ENCODE measurements at places on chromosomes 16 and 17.

DNA sequence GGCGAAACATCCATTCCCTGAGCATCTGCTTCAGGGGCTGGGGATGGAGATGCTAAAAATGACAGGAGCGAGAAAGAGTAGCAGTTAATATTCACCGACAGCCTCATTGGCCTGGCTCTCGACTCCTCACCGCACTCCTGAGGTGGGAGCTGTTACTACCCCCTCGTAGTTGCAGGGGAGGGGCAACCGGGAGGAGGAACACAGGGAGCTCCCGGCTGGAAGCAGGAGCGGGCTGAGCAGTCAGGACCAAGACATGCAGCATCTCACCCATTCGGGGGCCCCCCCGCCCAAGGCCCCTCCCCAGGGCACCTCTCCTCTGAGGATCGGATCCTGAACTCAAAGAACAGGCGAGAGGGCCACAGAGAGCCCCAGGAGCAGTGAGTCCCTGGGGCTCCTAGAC is 4.5 kb upstream of the ACSF3 start:
- DNase-seq = no peak

DNA sequence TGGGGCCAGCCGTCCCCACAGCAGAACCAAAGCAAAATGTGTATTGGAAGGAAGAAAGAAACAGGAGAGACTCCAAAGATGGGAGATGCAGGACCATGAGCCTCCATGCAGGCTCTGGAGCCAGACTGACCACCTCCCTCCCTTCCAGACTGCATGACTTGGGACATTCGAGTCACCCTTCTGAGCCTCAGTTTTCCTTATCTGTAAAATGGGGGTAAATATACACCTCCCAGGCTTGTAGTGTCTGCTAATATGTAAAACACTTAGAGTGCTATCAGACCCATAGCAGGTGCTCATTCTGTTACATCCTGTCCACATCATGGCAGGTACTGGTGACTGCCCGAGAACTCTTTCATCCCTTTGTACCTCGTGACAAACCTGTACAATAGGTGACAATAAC is 370.8 kb downstream of the SNX29 start:
- no peak for DNase-seq

GRCh38 chr17:40333781-40334448 is 24.9 kb downstream of the RARA start:
- no peak for DNase-seq

DNA sequence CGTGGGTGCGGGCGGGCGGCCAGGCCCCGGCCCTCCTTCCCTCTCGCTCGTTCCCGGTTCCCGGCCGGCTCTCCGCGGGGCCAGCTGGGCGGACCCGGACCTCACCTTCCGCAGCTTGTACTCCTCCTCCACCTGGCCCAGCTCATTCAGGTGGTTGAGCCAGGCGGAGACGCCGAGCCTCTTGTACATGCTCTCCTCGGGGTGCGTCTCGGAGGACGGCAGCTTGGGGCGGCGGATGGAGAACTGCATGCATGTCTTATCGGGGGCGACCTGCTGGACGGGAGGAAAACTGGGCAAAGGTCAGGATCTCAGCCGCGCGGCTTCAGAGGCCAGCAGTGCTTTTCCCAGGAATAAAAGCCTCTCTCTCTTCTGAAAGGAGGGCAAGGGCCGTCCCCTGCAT is 85.4 kb downstream of the TBC1D16 start:
- no peak for DNase-seq

- DNase-seq = no peak
Observed at GRCh38 chr17:3897731-3898130, 4.9 kb upstream of the CAMKK1 start.

GRCh38 chr16:88063211-88063773 is 112.1 kb downstream of the BANP start:
- peak; percentile 74 for DNase-seq

DNA sequence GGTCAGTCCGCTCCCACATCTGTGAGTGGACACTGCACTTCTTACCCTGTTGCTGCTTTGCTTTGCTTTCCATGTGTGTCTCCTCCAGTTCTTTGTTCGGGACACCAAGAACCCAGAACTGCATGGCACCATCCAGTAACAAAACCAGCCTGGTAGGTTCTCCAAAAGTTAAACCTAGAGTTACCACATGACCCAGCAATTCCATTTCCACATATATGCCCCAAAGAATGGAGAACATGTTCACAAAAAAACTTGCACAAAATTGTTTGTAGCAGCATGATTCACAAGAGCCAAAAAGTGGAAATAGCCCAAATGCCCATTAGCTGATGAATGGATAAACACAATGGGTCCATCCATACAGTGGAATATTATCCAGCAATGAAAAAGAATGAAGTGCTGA is 10.3 kb upstream of the CCL22 start:
- DNase-seq = no peak

DNA sequence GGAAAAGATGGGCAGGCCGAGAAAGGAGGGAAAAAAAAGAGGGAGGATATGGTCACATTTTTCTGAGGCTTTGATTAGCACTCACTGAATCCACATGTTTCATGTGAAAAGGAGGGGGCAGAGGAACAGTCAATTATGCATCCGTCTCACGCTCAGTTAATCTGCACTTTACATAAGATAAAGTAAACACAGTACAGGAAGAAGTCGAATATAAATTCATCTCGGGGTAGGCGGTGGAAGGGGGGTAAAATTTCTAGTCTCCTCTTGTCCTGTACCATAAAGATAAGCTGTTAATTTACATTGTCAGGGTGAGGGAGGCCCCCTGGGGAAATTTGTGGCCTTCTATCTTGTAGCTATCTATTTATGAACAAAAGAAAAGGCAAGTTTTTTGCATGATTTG is 73.1 kb upstream of the CES5A start:
- no peak for DNase-seq

GRCh38 chr16:36336-36984 is 16.9 kb downstream of the POLR3K start:
- no peak for DNase-seq

DNA sequence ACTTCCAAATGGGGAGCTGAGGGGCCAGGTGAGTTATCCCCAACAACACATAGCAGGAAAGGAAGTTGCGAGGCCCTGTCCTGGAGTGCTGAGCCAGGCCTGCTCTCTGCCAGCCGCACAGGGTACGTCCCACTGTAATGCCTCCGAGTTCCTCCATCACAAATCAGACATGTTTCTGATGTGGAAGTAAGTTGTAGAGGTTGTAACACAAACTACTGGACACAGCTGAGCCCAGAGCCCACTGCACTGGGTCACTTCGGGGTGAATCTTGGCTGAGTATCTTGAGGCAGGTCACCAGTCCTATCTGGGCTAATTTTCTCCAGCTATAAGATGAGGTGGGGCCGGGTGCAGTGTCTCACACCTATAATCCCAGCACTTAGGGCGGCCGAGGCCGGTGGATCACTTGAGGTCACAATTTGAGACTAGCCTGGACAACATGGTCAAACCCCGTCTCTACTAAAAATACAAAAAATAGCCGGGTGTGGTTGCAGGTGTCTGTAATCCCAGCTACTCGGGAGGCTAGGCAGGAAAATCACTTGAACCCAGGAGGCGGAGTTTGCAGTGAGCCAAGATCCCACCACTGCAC is 100.8 kb upstream of the CDH5 start:
- no peak for DNase-seq

GRCh38 chr16:77890075-77890474 is 101.7 kb downstream of the VAT1L start:
- DNase-seq = no peak

GRCh38 chr16:62102588-62102987 is 66.3 kb upstream of the CDH8 start:
- DNase-seq = no peak

GRCh38 chr17:12898110-12898509 is 108.8 kb downstream of the ARHGAP44 start:
- DNase-seq = no peak

- DNase-seq = no peak
Observed at GRCh38 chr16:73057291-73058210, 9.6 kb upstream of the ZFHX3 start.

- peak; percentile 11 for DNase-seq
Observed at GRCh38 chr17:77002103-77003045, 134.2 kb downstream of the MGAT5B start.

DNA sequence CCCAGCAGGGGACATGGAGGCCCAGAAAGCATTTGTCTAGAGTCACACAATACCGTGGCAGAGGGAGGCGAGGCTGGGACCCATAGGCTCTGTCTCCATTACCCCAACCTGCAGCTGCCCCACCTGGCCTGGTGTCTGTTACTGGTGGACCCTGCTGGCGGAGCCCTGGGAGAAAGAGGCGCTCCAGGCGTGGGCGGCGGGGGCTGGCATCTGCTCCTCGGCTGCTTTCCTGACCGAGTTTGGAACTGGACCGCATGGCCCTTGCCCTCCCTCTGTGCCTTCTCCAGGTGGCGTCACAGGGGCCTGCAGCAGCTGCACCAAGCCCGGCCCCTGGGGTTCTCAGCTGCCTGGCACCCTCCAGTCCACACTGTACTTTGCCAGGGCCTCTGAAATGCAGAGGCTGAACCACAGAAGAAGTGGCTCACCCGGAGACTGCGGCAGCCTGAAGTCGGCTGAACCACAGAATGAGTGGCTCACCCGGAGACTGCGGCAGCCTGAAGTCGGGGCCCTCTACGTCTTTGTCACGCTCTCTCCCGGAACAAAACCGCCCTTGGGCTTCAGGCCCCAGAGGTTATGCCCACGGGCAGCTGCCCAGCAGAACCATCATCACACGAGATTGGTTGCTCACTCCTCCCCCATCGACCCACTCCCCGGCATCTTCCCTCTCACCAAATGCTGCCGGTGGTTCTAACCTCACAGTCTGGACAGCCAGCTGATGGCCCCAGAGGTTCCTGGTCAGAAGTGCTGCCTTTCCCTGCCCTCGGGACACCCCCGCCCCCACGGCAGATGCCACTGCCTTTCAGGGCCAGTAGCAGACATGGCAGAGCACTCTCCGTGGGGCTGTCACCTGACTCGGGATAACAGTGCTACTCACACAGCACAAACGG is 20.2 kb downstream of the CBFA2T3 start:
- DNase-seq = no peak

- no peak for DNase-seq
Observed at GRCh38 chr16:26909623-26910022, 157.1 kb upstream of the C16orf82 start.

DNA sequence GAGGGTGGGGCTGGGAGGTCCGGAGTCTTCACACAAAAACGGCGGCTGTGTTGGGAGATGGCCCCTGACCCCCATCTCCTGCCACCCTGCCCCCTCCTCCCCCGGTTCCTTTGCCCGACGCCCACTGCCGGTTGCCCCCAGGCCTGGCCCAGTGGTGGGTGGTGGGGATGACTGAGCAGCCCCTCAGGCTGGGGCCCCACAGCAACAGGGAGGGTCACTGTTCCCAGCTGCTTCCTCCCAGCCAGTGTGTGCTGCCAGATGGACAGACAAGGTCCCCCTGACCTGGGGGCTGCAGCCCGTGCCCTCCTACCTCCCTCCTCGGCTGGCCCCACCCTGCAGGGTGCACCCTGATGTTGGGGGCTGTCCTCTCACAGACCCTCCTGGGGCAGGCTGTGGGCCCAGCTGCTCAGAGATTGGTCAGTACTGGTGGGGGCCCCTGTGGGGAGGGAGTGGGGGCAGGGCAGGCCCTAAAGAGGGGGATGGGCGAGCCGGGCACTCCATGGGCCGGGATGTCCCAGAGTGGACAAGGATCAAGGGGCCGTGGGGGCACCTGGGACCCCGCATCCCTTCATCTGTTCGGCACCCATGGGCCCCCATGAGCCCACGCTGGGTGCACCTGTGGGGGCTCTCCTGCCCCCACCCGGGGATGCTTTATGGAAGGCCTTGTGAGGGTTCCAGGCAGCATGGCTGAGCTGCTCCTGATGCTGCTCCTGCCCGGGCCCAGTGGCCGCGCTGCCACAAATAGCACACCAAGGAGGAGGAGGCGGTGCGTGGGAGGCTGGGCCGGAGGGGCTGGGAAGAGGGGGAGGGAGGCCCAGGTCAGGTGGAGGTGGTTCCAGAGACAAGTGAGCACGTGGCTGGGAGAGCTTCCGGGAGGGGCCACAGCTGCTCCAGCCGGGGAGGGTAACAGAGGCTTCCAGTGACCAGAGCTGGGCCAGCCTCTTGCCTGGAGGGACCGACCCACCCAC is 5.1 kb downstream of the C1QTNF8 start:
- no peak for DNase-seq

- DNase-seq = no peak
Observed at GRCh38 chr17:68570526-68570925, 30.6 kb downstream of the FAM20A start.

- DNase-seq = no peak
Observed at GRCh38 chr16:66574081-66574480, 5.2 kb upstream of the CMTM2 start.

- no peak for DNase-seq
Observed at GRCh38 chr17:77319211-77320043, 178.7 kb downstream of the SEC14L1 start.

GRCh38 chr17:35740997-35741931 is 9.8 kb downstream of the RASL10B start:
- DNase-seq = no peak

- no peak for DNase-seq
Observed at GRCh38 chr17:41967921-41968578, 1.5 kb downstream of the CNP start.

- DNase-seq = no peak
Observed at GRCh38 chr16:84443166-84443802, 61.2 kb downstream of the MEAK7 start.

- DNase-seq = peak; percentile 82
Observed at GRCh38 chr17:57584050-57584551, 161.0 kb downstream of the CCDC182 start.

DNA sequence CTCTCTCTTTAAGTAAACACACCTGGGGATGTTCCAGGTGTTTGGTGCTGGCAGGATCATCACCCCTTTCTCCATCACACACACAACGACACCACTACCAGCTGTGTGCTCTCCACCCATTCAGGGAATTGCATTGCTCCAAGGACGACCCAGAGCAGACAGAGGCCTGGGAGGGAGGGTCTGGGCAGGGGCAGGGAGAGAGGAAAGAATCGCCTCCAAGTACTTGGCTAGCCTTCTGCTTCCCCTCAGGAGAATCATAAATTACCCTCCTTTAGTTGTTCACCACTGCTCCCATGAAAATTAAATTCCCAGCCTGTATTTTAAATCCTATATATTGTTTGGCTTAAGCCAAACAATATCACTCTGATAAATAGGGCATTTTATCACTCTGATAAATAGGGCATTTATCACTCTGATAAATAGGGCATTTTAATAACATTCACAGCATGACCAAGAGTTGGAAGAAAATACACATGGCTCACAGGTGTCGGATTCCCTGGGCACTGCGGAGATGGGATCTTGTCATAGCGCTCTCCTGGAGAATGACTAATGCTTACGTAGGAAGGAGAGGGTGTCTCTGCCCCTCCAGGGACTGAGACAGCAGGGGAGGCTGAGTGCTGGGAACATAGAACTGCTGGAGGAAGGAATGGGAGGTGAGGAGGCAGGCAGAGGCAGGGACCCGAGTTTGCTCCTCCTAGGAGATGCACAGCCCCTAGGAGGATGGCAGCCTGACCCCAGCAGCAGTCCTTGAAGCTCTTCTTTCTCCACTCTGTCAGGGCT is 673.6 kb downstream of the HS3ST4 start:
- no peak for DNase-seq

GRCh38 chr16:9225527-9226316 is 134.3 kb downstream of the HAPSTR1 start:
- no peak for DNase-seq

- no peak for DNase-seq
Observed at GRCh38 chr16:1474082-1474795, 589 bp downstream of the CLCN7 start.

GRCh38 chr16:49631187-49632041 is 224.5 kb downstream of the ZNF423 start:
- no peak for DNase-seq

- no peak for DNase-seq
Observed at GRCh38 chr16:50395763-50396710, 27.2 kb upstream of the BRD7 start.
